ENCODE measurements at places on chromosomes 1 and 21. TPM values are rescaled to one million over a fixed set of nuclear protein-coding genes. Genes with fewer than 3 reads are reported as not detected.

Gene STYXL2
- 0.25 TPM for total RNA-seq

Gene SLAMF8
- not detected for total RNA-seq

Gene OR2T35
- total RNA-seq: not detected

Gene MAP1LC3C
- 0.25 TPM for total RNA-seq

Gene ARHGAP29
- total RNA-seq: 14.8 TPM

Gene HMCN1
- 2.7 TPM for total RNA-seq

Gene PDE9A
- total RNA-seq: 14.5 TPM

Gene LRRC38
- under 0.01 TPM for total RNA-seq

Gene RNF223
- total RNA-seq: not detected

Gene CCDC28B
- 18.9 TPM for total RNA-seq

Gene THEM5
- total RNA-seq: not detected

Gene CORT
- 1.2 TPM for total RNA-seq

Gene UQCRH
- 190 TPM for total RNA-seq

Gene ASCL5
- total RNA-seq: not detected

Gene PPIH
- total RNA-seq: 19.4 TPM

Gene CFHR5
- total RNA-seq: not detected

Gene CYP4Z1
- total RNA-seq: 0.25 TPM

Gene KRTAP21-2
- not detected for total RNA-seq

Gene LCE1E
- not detected for total RNA-seq

Gene GIPC2
- 0.25 TPM for total RNA-seq

Gene S100A3
- total RNA-seq: not detected

Gene KCNA2
- total RNA-seq: 5.4 TPM

Gene ACOT11
- total RNA-seq: 1.2 TPM

Gene LAD1
- not detected for total RNA-seq

Gene SERBP1
- 136 TPM for total RNA-seq

Gene CELA2A
- not detected for total RNA-seq

Gene LCE1D
- total RNA-seq: not detected

Gene SHISAL2A
- total RNA-seq: not detected

Gene PTGER3
- 1.2 TPM for total RNA-seq

Gene CTSS
- total RNA-seq: 9.8 TPM

Gene OLFML2B
- total RNA-seq: 1.2 TPM

Gene CD34
- 3.4 TPM for total RNA-seq

Gene USP1
- total RNA-seq: 55.6 TPM

Gene GSTM1
- not detected for total RNA-seq

Gene KIF21B
- total RNA-seq: 178 TPM

Gene CFHR2
- total RNA-seq: not detected

Gene KCNK1
- 3.0 TPM for total RNA-seq

Gene TMEM82
- total RNA-seq: not detected

Gene KRTAP13-2
- total RNA-seq: not detected

Gene SPRR1A
- not detected for total RNA-seq

Gene HPCAL4
- total RNA-seq: 51.4 TPM

Gene OR10J4
- total RNA-seq: not detected

Gene NEGR1
- total RNA-seq: 47.5 TPM

All from temporal lobe (tissue), 4 donors.